ENCODE measurements at places on chromosomes 1 and 21.

DNA sequence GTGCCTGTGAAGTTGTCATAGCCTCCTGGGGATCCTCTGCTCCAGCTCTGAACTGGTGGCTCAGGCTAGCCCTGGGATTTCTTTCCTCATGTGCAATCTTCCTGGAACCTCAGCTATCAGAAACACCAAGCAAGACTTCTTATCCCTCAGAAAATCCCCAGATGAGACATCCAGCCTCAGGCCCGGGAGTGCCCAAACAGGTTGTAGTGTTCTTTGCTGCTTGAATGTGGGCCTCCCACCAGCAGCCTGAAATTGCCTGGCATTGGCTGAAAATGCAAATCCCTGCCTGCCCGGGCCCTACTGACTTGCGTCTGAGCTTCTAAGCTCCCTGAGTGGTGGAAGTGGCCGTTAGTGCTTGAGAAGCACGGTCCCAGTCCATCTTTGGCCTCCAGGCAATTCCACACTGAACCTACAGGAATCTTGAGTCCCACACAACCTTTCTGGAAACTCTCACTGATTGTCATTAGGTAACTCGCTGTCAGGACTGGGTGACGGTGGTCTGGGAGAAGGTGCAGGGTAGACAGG is 146.8 kb downstream of the ZBTB18 start:
- no peak for DNase-seq

GRCh38 chr1:75908717-75909152 is 23.5 kb downstream of the ASB17 start:
- DNase-seq = no peak

DNA sequence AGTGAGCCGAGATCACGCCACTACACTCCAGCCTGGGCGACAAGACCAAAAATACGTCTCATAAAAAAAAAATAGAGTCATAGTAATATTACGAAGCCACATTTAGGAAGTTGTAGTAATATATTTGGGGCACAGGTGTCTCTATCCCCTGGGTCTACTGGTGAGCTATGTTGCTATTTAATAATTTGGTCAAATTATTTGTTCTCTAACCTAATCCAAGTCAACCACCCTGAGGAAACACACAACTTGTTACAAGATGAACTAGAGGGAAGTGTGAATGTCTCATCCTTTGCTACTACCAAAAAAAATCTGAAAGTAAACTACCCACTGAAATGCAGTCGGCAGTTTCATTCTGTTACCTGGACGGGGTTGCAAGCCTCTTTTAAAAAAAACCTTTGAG is 35.3 kb downstream of the RGS8 start:
- no peak for DNase-seq

DNA sequence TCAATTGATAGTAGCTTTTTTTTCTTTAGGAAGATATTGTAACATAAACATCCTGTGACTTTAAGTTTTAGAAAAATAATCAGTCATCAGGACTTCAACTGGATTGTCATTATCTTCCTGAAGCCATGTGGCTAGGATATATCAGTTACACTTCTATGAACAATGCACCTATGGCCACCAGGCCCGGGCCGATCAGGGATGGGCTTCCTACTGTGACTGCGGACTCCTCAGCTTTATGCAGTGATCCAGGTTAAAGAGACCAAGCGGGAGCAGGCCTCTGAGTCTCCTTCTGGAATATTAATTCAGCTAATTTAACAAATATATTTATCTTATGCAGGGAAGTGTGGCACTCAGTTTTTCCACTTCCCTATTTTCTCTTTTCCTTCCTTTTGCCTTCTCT is 200.6 kb downstream of the ADGRL2 start:
- no peak for DNase-seq

DNA sequence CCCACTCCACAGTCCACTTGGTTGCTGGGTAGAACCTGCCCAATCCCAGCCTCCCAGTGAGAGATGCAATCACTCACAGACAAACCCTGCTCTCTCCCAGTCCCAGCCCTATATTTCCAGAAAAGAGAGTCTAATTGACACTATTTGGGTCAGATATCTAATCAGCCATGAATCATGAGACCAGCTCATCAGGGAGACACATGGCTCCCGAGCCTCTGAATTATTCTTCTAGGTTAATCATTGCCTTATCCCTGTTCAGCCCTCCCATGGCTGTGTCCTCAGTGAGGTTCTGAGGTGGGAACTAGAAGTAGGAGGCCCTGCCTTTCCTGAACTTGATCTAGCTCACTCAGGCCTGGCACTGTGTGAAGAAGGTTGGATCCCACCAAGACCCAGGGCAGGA is 49.9 kb upstream of the ZC3H12A start:
- DNase-seq = no peak

- no peak for DNase-seq
These were observed 51.7 kb upstream of the NFASC start for GRCh38 chr1:204818998-204819397.

- DNase-seq = no peak
These were observed 133.0 kb downstream of the ITSN1 start for GRCh38 chr21:33775100-33775828.

GRCh38 chr1:155622191-155622590 is 12.2 kb downstream of the MSTO1 start:
- no peak for DNase-seq

- no peak for DNase-seq
These were observed 5.7 kb downstream of the F3 start for GRCh38 chr1:94535879-94536278.

Measured in CD4-positive, alpha-beta T cell treated with Interferon gamma for 1 hour (primary cell).